ENCODE measurements at places on chromosomes 5 and 9. TPM values are rescaled to one million over a fixed set of nuclear protein-coding genes. Genes with fewer than 3 reads are reported as not detected.

Gene NLN
- 10.4 TPM for total RNA-seq

Gene PAM
- total RNA-seq: 22.9 TPM

Gene CDX1
- not detected for total RNA-seq

Gene TICAM2
- 0.68 TPM for total RNA-seq

Gene TMEM215
- total RNA-seq: not detected

Gene JAKMIP2
- total RNA-seq: 0.35 TPM
